Fibroblast of the aortic adventitia (primary cell): ENCODE measurements at places on chromosomes 2 and 18.

DNA sequence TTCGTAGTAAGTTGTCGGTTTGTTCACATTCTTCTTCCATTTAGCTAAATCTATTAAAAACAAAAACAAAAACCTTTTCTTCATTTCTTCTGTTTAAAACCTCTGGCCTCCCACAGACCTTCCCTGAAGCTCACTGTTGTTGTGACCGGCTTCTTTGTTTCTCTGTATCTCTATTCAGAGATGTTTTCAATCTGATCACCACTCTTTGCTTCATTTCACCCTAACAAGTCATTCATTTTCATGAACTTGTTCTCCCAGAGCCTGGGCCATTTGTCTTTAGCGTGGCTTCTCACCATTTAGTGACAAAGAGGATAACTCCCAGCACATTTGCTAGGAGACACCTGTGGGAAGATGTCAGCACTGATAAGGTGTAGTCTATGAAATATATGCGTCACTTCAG, 794.2 kb downstream of the ERBB4 start:
- no peak for DNase-seq

DNA sequence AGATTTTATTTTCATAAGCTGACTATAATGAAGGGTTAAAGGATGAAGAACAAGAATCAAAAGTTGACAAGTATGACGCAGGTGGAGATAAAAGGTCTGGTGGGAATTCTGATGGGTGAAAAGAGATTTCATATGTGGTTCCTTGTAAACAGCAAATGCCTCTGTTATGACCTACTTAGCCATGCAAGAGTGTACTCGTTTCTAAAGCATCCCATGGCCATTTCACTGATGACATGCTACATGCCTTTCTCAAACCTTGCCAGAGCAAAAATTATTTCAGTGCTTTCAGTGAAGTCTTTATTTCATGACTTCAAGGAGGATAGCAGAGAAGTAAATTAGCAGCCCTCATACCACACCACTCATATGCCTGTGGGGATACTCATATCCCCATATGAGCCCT, 71.7 kb downstream of the FEZ2 start:
- peak; percentile 22 for DNase-seq

- DNase-seq = no peak
Observed at GRCh38 chr18:25799231-25799630, 291.2 kb downstream of the SS18 start.

GRCh38 chr2:147440734-147441133, 404.1 kb upstream of the ACVR2A start:
- no peak for DNase-seq

- DNase-seq = no peak
Observed at GRCh38 chr2:31920962-31921361, 89.8 kb downstream of the MEMO1 start.

GRCh38 chr2:150346806-150347205, 140.7 kb downstream of the RND3 start:
- DNase-seq = no peak

DNA sequence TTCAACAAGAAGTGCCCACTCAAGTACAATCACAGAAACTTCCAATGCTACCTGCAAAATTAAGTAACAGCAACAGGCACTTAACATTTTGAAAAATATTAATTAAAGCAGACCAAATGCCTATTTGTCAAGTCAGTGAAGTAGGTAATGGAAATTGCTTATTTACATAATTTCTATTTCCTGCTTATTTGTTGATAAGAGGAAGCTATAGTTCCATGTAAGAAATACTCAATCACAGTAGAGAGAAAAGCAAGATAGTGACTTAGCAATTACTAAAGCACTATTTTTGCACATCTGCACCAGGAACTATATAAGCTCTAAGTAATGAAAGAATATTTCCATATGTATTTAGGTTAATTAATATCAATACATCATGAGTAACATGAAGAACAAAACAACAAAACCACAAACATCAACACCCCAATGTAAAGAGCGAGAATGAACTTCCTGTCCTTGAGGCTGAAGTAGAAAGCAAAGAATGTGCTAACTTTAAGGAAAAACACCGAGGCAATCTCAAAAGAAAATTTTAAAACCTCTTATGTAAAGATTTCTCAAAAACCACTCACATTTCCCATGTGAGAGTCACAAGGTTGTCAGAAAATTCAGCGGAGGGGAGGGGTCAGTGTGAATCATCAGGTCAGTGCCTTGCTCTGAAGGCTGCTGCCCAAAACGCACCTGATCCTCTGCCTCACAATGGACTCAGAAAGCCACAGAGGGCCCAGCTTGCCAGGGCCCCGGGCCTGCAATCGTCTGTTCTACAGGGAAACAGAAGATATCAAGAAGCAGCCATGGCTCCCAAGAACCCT, 12.5 kb downstream of the NPC1 start:
- DNase-seq = peak; percentile 80

- peak; percentile 69 for DNase-seq
Observed at GRCh38 chr2:160493227-160494028, at the start of gene RBMS1. TSS of gene RBMS1 (minus strand) at chr2:160493807. CDS start at chr2:160493363, 444 bp downstream.
